ENCODE measurements at places on chromosomes 13 and 19.
A peak's percentile ranks its signal among the peaks of the same experiment; 100 is the strongest.

DNA sequence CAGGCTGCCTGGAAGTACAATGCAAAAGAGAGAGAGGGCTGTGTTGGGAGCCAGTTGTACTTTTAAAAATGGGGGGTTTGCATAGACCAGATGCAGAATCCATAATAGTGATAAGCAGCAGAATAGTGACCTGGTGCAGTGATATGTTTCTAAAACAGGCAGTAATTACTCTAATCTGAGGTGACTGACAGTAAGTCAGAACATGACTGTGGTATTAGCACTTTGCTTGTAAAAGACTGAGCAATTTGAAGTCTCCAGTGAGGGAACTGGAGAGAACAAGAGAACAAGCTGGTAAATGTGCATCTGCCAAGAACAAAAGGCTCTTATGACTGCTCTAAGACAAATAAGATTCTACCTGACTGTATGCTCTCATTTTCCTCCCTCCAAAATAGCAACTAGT, 383.4 kb downstream of the ITGBL1 start:
- no peak for DNase-seq

GRCh38 chr13:73365252-73365651, 306.4 kb downstream of the KLF5 start:
- DNase-seq, result no peak

DNA sequence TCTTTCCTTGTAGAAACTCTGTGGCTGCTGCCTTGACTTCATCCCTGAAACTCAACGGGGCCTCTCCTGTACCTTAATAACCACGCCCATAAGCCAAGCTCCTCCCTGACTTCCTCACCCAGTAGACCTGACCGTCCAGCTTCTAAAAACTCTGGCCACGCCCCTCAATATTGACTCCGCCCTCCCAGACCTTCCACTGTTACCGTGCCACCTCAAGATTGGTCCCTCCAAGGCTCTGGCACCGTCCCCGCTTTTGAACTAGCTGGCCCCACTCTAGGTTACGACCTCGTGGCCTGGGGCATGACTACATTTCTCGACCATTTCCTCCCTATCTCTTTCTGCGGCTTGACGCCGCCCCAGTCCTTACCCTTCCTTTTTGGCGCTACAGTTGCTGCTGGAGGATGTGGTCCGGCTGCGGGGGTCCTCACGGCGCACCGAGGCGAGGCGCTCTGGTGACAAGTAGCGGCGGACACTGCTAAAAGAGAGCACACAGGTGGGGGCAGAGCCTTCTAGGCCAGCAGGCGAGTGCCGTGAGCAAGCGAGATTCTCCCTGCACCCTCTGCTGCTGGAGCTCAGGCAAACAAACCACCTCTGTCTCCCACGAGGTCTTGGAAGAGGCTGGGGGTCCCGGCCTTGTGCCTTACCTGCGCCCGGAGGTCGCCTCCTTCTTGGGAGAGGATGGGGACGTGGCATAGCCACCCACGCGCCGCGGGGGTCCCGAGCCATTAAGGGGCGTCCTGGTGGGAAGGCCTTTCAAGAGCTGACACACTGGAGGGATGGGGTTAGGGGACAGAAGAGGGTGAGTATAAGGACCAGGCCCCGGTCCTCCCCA, 2.3 kb upstream of the EML2 start:
- DNase-seq, result peak; percentile 96

DNA sequence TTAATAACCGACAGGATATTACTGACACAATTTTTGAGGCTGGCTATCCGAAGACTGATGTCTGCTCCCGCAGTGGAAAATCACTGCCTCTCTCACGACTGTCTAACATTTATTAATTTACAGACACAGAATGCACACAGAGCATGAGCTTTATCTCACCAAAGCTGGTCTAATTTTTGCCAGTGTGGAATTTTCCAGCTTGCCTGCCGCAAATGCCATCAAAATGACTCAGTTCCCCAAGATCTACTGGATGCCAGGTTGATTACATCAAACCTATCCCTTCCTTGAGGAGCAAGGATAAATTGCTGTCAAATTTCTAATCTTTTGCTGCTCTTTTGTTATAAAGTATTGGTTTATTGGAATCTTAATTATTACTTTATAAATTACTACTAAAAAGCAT, 1775.1 kb upstream of the PCDH20 start:
- no peak for DNase-seq

GRCh38 chr13:100039740-100040139, 49.2 kb upstream of the PCCA start:
- DNase-seq, result no peak

DNA sequence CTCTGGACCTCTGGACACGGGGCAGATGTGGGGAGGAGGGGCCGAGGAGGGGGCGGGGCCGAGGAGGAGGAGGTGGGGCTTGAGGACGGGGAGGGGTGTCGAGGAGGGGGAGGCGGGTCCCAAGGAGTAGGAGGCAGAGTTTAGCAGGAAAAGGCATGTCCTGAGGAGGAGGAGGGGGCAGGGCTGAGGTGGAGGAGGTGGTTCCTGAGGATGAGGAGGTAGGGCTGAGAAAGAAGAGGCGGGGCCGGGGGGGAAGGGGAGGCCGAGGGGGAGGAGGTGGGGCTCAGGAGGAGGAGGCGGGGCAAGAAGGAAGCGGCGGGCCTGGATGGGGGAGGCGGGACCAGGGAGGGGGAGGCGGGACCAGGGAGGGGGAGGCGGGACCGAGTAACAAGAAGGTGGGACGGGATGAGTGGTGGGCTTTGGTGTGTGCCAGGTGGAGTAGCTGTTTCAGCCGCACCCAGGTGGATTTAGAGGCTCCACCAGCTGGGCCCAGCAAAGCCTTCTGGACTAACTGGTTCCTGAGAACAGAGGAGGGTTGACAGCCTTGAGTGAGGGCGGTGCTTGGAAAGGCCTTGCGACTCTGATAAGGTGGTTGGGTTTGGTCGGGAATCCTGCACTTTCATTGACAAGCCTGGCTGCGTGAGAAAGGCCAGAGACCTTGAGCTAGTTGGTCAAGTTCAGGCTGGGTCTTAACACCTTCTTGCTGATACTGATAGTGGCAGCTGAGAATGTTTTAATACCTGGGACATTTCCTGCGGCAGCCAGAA, 7.7 kb downstream of the TECR start:
- DNase-seq, result peak; percentile 68

- peak; percentile 65 for DNase-seq
These were observed 32.0 kb upstream of the EPHX3 start for GRCh38 chr19:15264061-15264932.

DNA sequence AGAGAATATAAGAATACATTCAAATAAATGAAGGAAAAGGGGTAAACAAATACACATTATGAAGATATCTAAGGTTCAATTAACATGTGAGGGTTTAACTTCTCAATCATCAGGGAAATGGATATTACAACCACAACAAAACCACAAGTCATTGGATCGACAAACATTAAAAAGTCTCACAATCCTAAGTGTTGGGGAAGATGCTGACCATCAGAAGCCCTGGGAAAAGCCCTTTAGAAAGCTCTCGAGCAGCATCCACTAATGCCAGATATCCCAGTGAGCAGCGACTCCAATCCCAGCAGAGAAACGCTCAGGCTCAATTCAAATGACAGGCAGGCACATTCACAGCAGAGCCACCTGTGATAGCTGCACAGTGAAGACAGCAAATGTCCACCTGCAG, 3.1 kb downstream of the TPRX1 start:
- no peak for DNase-seq

GRCh38 chr13:25249001-25249543, 38.2 kb downstream of the MTMR6 start:
- peak; percentile 11 for DNase-seq

DNA sequence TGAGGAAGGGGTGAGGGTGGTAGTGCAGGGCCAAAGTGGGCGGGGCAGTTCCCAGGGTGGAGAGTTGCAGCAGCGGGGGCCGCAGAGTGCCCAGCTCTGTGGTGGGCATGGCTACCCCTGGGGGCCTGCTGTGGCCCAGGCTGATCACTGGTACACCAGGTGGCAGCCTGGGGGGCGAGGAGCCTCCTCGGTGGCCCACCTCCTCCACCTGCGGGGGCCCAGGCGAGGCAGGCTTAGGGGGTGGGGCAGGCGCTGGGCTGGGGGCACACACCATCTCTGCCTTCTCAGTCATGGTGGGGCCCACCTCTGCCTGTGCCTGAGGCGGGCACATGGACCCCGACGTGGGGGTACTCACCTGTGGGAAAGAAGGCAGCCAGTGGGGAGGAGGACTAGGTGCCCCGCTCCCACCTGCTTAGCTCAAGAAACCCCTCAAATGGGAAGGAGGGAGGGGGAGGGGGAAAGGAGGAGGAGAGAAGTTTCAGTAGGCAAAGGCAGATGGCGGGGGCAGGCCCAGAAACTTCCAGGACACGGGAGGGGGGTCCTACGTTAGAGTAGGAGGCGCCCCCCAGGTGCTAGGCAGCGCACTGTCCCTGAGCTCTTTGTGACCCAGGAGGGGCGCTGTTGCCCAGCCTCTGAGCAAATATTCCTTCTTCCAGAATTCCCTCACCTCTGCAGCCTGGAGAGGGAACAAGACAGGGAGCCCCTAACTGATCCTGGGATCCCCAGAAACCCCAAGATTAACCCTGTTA, 1.6 kb downstream of the LYL1 start:
- no peak for DNase-seq

DNA sequence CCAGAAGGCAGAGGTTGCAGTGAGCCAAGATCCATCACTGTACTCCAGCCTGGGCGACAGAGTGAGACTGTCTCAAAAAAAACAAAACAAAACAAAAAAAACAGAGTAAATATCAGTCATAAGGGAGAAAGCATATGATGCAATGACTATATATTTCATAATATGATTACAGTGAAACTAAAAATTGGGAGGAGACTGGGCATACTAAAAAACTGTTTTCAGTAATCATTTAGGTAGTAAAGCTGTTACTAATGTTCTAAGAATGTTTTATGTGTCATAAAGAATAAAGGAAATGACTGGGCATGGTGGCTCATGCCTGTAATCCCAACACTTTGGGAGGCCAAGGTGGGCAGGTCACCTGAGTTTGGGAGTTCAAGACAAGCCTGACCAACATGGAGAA, 15.9 kb downstream of the ZNF573 start:
- peak; percentile 19 for DNase-seq

DNA sequence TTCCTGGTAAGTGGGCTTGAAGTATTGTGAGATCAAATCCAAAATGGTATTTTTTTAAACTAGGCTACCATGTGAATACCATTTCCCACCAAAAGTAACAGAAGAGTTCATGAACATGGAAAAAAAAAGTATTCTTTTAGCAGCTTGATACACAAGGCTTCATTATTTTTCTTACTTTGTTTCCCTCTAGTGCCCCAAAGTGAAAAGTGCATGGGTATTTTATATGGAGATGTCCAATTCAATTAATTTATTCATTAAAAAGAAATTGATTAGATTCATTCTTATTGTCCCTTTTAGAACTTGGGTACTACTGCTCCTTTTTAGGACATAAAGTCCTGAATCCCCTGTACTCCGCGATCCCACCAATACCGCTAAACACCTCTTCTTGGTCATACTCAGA, 28.6 kb upstream of the SCEL start:
- no peak for DNase-seq

GRCh38 chr13:39596685-39597084, 6.3 kb downstream of the LHFPL6 start:
- no peak for DNase-seq

- no peak for DNase-seq
These were observed 57.1 kb upstream of the RANBP3 start for GRCh38 chr19:6035026-6035425.

GRCh38 chr19:5403968-5404640, 51.1 kb upstream of the ZNRF4 start:
- DNase-seq, result peak; percentile 61

GRCh38 chr13:46523972-46524752, 28.8 kb upstream of the LRCH1 start:
- DNase-seq, result no peak

DNA sequence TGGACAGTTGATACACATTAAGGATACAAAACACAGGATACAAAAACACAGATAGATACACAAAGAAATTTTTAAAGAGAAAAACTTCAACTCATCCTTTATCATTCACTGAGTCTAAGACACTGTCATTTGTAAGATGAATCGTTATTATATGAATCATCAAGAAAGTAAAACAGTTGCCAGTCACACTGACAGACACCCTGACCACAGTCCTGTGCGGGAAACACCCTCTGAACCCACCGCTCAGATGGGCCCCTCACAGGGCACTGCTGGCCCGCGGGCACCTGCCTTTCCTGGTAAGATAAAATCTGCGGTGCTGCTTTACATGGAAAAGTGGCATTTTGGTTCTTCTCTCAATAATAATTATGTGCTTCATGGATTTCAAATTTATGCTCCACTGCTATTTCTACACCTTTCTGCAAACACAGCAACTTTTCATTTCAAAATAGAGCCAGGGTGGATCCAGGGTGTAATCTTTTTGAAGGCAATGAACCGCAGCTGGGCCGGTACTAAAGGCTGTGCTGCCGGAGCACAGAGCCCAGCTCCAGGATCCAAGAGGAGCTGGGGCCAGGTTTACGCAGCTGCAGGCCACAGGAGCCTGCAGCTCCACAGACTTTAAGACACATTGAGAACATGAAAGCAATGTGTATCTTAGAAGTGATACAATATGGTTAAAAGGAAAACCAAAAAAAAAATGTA, 76.8 kb downstream of the TUBGCP3 start:
- DNase-seq, result peak; percentile 55

DNA sequence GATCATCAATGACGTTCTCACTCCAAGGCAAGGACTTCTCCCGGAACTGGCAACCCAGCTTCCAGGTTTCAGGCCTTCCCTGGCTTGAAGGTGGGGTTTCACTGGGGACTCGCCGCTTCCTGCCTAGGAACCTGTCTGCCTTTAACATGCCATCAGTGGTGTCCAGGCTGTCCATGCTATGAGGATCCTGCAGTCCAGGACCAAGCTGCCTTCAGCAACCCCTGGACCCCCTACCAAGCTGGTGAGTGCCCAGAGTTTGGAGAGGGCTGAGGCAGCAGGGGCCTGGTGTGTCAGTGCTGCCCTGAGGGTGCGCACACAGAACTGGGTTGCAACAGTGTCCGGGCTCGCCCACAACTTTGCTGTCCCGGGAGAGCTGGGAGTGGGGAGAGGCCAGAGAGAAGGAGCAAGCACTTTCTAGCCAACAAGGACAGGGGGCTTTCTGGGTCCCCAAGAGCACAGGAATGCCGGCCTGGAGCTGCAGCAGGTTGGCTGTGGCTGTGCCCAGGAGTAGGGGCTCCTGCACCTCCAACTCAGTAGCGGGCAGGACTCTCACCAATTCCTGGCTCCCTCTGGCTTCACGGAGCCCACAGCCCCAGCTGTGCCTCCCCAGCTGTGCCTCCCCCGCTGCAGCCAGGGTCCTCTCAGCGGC, 1563.2 kb upstream of the MIR17HG start:
- DNase-seq, result no peak

DNA sequence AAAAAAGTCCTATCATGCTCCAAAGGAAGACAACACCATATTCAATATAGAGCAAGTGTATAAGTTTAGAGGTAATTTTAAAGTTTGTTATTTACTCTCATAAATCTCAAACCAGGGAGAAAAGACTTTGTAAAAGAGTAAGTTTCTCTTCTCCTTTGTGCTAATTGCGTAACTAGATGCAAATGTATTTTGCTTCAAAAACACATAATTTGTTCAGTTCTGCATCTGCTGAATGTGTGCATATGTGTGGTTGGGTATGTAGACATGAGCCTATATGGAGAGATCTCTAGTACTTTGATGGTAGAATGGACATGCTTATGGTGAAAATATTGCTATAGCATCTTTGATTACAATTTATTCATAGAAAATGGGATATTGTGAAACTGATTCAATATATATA, 17.8 kb upstream of the MIR17HG start:
- DNase-seq, result no peak

- no peak for DNase-seq
These were observed 17.8 kb downstream of the ZNF507 start for GRCh38 chr19:32363175-32363574.

- DNase-seq, result peak; percentile 36
These were observed 5.3 kb downstream of the MISP start for GRCh38 chr19:756236-756635.

GRCh38 chr13:95924389-95924994, 128.7 kb downstream of the UGGT2 start:
- no peak for DNase-seq

GRCh38 chr19:19443902-19444680, 38.6 kb downstream of the GATAD2A start:
- DNase-seq, result peak; percentile 81

Measured in activated CD4-positive, alpha-beta T cell treated with anti-CD3 and anti-CD28 coated beads, Interleukin-10, Interleukin-2, amounts not matched to agents 100 ng/mL and 50 ng/mL, durations not matched to agents 16 hours and 8 hours (primary cell).